Fibroblast of skin of abdomen (primary cell): ENCODE measurements at places on chromosomes 2 and 18.

GRCh38 chr2:100730290-100730868, 89.6 kb upstream of the NPAS2 start:
- peak; percentile 80 for DNase-seq

DNA sequence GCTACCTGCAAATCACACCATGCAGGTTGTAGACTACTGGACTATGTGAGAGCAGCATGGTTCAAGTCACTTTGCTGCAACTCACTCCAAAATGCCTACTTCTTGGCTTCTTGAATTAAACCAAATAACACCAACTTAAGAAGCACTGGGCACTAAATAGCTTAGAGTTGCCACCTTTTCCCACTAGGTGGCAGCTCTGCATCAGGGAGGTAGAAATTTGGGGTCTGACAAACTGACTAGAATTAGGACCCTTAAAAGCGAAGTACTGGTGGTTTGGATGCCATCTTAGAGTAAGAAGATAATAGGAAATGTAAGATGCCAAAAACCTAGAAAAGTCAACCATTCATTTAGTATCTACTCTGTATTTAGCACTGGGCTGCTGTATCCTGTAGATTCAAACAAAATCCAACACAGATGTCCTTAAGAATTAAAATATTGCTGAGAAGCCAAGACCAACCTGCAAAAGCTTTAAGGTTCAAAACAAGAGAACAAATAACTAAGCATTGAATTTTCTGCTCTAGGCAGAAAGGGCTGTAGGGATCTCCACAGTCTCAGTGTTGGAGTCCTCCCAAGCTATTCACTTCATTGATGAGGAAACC, 65.5 kb downstream of the CCBE1 start:
- peak; percentile 46 for DNase-seq

DNA sequence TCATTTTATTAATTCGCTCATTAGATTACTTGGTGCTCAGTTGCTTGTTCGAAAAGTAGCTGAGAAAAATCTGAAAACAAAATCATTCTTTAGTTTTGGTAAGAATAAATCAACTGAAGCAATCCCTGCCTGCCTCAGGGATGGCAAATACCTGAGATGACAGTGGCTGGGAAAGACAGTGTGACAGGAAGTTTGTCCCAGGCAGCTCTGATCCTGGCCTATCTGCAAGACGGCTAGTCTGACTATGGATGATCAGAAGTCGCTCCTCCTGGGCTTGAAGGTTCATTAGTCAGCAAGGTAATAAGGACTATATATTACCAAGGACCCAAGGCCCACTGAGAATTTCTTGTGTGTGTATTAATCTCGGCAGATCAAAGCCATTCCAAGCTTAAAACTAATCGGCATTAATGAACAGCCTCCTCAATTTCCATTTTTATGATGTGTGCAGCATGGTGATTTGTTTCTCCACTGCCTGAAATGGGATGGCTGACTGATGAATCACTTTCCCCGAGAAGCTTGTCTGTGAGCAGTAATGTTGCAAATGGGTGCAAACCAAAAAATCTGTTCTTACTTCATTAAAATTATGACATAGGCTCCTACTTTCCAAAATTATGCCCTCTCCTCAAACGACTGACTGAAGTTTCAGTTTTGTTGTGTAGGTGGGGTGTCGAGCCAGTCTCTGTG, 199.9 kb downstream of the ACTR3 start:
- DNase-seq = no peak

DNA sequence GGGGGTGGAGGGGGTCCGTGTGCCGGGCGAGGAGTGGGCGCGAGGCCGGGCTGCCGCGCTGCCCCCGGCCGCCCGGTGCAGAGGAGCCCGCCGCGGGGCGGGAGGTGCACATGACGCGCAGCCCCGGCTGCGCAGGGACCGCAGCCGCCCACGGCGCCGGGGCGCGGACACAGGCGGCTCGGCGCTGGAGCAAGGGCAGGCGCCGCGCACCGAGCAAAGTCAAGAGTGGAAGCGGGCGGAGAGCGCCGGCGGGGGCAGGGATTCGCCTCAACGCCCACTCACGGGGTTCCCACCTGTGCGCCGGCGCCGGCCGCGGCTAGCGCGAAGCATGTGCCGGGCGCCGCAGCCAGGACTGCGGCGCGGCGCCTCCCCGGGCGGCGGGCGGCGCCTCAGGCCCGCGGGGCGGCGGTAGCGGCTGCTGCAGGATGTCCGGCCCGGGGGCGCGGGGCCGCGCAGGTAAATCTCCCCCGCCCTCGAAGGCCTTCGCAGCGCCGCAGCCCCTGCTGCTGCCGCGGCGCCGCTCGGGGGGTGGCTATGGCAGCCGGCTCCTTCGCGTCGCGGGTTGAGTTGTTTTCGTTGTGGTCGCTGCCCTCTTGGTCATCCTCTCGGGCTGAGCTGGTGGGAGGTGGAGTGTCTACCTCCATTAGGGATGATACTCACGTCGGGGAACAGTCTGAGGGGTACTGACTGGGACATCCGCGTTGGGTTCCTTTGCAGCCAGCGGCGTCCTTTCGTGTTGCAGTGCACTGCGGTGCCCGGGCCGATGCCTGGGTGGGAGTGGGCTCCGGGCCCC, 216.3 kb upstream of the DTNA start:
- DNase-seq = peak; percentile 8

DNA sequence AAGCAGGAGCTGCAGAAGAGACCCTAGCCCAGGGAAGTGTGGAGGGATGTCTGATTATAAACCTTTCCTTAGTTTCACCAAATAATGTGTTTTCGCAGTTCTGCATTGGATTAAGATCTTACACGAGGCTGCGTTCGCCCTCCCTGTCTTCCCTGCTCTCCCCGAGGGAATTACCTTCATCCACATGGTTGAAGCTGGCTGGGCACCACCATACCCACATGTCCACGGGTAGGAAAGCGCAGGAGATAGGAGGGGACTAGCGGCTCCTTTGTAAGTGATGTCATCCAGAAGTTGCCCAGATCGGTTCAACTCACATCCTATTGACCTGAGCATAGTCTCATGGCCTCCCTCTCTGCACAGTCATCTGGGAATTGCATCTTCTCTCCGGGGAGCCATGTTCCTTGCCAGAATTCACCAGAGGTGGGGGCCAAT, 1.1 kb downstream of the TTL start:
- DNase-seq = peak; percentile 38

GRCh38 chr18:28476302-28476701, 299.4 kb upstream of the CDH2 start:
- DNase-seq = no peak

- DNase-seq = no peak
These were observed 118.9 kb downstream of the RDH14 start for GRCh38 chr2:18441583-18441982.

DNA sequence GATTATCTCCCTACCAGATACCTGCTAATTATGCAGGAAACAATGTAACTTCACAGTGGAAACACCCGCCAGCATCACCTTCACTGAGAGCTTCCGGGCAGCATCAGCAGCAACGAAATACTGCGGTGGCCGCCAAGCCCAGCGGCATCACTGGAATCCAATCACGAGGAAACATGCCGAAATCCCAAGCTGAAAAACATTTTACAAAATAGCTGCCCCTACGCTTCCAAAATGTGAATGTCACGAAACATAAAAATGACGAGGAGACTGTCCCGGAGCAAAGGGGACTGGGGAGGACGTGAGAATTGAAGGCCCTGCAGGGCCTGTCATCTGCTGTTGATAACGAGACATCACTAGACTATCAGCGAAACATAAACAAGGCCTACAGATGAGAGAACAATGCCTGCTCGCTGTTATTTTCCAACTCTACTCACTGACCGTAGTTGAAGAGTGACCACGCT, 82.6 kb downstream of the HDAC4 start:
- no peak for DNase-seq

- no peak for DNase-seq
These were observed 74.9 kb downstream of the ID2 start for GRCh38 chr2:8756716-8757115.

DNA sequence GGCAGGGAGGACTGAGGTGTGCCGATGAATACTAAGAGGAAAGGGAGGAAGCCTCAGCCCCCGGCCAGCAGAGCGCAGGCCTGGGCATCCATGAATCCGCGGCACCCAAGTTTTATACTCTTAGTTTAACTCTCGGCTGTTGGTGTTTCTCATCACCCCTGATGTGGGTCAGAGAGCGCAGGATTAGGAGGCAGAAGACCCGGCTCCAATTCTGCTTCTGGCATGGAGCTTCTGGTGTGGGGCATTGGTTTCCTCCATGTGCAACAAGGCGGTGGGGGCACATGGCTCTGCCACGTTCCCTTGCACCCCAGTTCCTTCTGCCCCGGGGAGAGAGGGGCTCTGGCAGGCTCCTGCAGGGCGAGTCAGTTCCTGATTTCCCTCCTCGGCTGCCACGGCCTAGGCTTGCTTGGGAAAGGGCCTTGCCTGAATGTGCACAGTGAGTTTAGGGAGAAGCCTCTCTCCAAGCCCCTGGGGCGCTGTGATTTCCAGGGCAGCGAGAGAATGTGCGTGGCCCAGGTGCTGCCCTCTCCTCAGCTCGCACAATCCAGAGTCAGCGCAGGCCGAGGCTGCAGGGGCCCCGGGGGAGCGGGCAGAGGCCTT, 36.2 kb upstream of the DNMT3A start:
- DNase-seq = no peak

DNA sequence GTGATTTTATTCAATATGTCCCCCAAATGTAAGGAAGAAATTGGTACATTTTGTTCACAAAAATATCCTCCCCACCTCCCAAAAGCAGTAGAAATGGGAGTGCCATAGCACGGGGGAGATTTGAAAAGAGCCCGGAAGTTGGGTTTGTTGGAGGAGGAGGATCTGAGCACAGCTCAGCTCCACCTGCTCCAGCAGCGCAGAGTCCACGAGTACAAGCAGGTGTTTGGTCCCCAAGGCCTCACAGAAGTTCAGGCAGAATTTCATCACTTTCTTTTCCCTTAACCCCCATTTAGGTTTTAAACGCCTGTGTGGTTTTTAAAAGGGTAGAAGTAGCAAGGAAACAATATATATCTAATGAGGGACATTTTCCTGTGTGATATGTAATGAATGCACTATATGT, 56.0 kb downstream of the TRAPPC12 start:
- no peak for DNase-seq

GRCh38 chr2:217387776-217388387, 528.0 kb upstream of the TNP1 start:
- DNase-seq = no peak

DNA sequence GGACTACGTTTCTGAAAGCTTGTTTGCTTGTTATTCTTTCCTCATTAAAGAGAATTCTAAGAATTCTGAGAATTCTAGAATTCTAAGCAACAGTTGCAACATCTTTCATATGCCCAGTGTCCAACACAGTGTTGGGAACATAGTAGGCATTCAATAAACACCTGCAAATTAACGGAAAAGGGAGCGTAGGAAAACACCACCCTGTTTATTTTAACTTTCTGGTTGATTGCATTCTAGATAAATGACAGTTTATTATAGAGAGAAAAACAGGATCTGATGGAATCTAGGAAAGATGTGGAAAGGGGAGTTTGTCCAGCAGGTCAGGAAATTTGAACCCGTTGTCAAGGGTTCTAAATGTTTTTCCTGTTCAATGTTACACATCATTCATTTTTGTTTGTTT, 24.2 kb upstream of the EFEMP1 start:
- DNase-seq = no peak

- no peak for DNase-seq
These were observed 54.4 kb downstream of the LRPPRC start for GRCh38 chr2:43941359-43941758.

- DNase-seq = peak; percentile 61
These were observed 153.0 kb downstream of the ZFP36L2 start for GRCh38 chr2:43073401-43073825.

DNA sequence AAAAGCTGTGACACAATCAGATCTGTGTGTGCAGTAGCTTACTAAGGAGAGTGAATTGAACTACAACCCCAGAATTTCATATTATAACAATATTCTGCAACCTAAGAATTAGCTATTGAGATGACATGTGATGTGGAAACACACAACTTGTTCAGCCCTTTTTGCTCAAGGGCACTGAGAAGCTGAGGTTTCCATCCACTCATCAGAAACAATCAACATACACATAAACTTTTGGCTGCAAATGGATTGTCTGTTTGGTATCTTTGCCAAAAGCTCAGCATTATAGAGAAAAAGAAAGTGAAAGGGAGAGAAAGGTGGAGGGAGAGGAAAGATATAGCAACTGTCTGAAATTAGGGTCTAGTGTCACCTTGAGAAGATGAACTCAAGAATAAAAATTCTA, 117.2 kb upstream of the KLF7 start:
- no peak for DNase-seq

DNA sequence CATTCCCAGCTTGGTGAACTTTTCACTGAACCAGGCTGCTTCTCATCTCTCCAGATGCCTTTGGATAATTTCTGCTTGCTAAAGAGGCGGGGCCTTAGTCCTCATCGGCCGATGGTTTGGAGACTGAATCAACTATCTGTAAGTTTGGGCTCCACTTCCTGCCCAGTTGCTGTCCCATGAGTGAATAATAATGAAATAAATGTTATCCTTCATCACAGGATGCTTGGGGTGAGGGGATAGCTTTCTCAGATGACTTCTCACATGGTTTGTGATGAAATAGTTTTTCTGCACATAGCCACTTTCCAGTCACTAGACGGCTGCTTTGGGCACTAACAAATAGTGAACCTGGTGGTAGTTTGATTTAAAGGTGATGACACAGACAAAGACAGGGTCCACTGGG, 376.6 kb upstream of the TRIB2 start:
- DNase-seq = peak; percentile 82

GRCh38 chr18:7329016-7329415, 98.1 kb downstream of the LRRC30 start:
- DNase-seq = no peak

DNA sequence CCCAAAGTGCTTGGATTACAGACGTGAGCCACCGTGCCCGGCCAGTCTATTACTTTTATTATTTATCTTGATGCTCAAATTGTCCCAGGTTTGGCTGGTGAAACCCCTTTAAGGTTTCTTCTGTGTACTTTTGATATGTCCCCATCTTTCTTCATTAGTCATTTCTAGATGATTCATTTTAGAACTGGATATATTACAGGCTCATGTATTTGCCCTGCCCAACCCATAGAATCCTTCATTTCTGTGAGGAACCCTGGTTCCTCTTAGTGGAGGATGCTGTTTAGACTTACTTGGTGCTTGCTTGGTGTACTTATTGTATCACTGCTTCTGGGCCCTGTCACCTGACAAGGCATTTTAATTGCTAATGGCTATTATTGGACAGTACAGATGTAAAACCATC, 40.1 kb downstream of the KCMF1 start:
- DNase-seq = no peak

GRCh38 chr2:159156834-159157233, 129.7 kb downstream of the WDSUB1 start:
- no peak for DNase-seq

DNA sequence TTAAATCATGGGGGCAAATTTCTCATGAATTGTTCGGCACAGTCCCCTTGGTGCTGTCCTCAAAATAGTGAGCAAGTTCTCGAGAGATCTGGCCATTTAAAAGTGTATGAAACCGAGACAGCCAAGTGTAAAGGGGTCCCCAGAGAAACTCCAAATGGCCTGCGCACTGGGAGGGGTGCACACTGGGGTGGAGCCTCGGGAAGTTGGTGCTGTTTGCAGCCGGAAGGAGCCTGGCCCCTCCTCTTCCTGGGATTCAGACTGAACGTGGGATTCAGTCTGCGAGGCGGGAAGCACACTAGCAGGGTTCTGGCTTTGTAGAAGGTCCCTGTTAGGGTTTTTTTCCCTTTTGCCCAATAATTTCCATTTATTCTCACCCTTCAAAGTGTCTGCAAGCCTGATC, 48.8 kb downstream of the RABL2A start:
- DNase-seq = no peak

GRCh38 chr2:104606056-104606455, 247.9 kb upstream of the POU3F3 start:
- DNase-seq = peak; percentile 12

GRCh38 chr2:222861411-222862105, 722 bp downstream of the ACSL3 start:
- no peak for DNase-seq
